Adrenal gland (tissue), 19 donors: ENCODE measurements at places on chromosomes 6 and 20.

DNA sequence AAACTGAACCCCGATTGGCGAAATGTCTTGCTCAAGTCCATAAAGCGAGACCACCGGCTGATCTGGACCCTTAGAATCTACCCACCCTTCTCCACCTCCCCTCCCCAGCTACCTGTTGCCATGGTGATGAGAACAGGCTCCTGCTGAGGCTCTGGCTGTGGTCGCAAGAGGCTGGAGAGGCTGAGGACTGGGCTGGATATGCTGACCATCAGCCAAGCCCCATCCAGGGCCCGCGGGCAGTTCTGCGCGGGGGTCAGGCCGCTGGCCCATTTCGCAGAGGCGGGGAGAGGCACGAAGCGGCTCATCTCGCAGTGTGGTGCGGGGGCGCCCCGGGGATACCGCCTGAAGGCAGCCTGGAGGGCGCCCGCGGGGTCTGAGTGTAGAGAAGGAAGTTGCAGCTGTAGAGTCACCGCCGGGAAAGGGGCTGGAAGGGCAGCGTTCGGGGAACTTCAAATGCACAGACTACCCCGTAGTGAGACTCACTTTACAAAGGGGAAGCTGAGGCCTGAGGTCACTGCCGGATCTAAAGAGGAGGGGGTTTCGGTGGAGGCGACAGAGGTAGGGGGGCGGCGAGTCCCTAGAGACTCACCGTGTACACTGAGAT, 671 bp downstream of the TAPBP start:
- DNase-seq: peak; percentile 57
- H3K27ac ChIP-seq: peak overlapping the region; percentile 97
- H3K4me1 ChIP-seq: peaks cover 48% of the 10 kb centered on the region

GRCh38 chr20:41138475-41139226, 1.3 kb downstream of the PLCG1 start:
- H3K4me1 ChIP-seq: peaks cover 59% of the 10 kb centered on the region
- H3K36me3 ChIP-seq: no peaks in the 10 kb centered on the region
- no peak for DNase-seq
- H3K4me3 ChIP-seq: peak overlapping the region; percentile 94
- no peaks in the 10 kb centered on the region for H3K27me3 ChIP-seq

- H3K27ac ChIP-seq: no peak overlapping the region
- H3K27me3 ChIP-seq: no peaks in the 10 kb centered on the region
- H3K36me3 ChIP-seq: no peaks in the 10 kb centered on the region
- H3K4me1 ChIP-seq: no peaks in the 10 kb centered on the region
Measured at GRCh38 chr20:24942679-24943078, 6.4 kb upstream of the CST7 start.

DNA sequence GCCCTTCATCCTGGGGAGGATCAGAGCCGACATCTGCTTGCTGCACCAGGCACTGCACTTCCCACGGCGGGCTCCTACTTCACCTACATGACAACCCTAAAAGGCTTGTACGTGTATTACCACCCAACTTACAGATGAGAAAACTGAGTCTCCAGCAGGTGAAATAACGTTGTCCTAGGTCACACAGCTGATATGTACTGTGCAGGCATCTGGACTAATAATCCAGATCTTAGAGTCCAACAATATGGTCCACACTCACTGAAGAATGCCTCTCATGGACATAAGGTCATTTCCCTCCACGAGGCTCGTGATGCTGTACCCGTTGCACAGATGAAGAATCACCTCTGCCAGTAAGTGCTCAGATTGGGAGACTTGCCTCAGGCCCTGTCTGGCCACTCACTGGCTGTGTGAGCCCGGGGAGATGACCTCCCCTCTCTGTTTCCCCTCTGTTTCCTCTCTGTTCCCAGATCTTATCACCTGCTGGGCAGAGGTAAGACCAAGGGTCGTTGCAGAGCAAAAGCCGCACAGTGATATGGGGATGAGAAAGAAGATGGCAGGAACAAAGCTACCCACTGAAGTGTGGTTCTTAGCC, 32.1 kb downstream of the TGM2 start:
- peaks cover 15% of the 10 kb centered on the region for H3K36me3 ChIP-seq
- DNase-seq: no peak
- H3K27ac ChIP-seq: no peak overlapping the region
- no peaks in the 10 kb centered on the region for H3K4me1 ChIP-seq

DNA sequence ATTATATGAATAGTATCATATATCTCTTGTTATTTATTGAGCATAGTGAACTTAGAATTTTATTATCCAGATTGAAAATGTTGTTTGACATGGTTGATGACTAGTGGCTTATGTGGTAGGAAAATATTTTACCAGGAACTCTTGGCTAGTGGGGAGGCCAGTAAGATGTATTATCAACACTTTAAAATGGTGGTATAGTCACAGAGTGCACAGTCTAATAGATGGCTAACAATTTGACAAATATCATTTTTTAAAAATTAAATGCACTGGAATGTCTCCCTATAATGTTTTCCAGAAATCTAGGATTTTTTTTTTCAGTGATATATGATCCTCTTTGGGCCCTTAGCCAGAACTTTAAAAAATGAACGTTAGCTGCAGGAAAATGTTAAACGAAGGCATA, 26.9 kb upstream of the EYA4 start:
- H3K27me3 ChIP-seq: no peaks in the 10 kb centered on the region
- H3K36me3 ChIP-seq: no peaks in the 10 kb centered on the region
- H3K4me3 ChIP-seq: no peak overlapping the region
- no peak overlapping the region for H3K27ac ChIP-seq
- no peak for DNase-seq
- no peaks in the 10 kb centered on the region for H3K4me1 ChIP-seq

DNA sequence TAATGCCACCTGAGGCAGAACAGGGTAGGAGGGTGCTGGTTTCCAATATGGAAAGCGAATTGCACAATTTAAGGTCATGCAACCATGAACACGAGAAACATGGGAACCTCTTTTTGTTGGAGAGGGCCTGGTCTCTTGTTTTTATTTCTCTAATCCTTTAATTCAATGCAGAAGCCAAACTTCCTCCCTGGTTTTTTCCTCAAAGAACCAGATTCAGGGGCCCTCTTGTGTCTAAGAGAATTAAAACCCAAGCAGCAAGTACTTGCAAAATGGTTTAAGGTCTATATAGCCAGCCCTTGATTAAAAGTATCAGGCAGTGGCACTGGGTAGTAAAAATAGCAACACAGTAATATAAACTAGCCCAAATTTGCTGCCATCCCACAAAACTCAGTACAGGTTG, 19.5 kb downstream of the GSTA4 start:
- H3K27me3 ChIP-seq: no peaks in the 10 kb centered on the region
- DNase-seq: no peak
- H3K4me3 ChIP-seq: no peak overlapping the region
- H3K4me1 ChIP-seq: no peaks in the 10 kb centered on the region
- H3K36me3 ChIP-seq: no peaks in the 10 kb centered on the region
- peak overlapping the region; percentile 31 for H3K27ac ChIP-seq

GRCh38 chr6:1865585-1865984, 255.9 kb downstream of the FOXC1 start:
- H3K27ac ChIP-seq: no peak overlapping the region
- no peak overlapping the region for H3K4me3 ChIP-seq
- DNase-seq: no peak
- no peaks in the 10 kb centered on the region for H3K4me1 ChIP-seq

GRCh38 chr6:38179300-38179699, 359.8 kb downstream of the ZFAND3 start:
- H3K36me3 ChIP-seq: no peaks in the 10 kb centered on the region
- H3K27me3 ChIP-seq: no peaks in the 10 kb centered on the region
- peak; percentile 17 for DNase-seq
- no peak overlapping the region for H3K4me3 ChIP-seq
- no peaks in the 10 kb centered on the region for H3K4me1 ChIP-seq
- no peak overlapping the region for H3K27ac ChIP-seq

GRCh38 chr6:163329991-163330390, 84.5 kb upstream of the QKI start:
- no peaks in the 10 kb centered on the region for H3K36me3 ChIP-seq
- H3K4me1 ChIP-seq: no peaks in the 10 kb centered on the region
- no peak overlapping the region for H3K4me3 ChIP-seq
- DNase-seq: peak; percentile 53
- no peaks in the 10 kb centered on the region for H3K27me3 ChIP-seq

DNA sequence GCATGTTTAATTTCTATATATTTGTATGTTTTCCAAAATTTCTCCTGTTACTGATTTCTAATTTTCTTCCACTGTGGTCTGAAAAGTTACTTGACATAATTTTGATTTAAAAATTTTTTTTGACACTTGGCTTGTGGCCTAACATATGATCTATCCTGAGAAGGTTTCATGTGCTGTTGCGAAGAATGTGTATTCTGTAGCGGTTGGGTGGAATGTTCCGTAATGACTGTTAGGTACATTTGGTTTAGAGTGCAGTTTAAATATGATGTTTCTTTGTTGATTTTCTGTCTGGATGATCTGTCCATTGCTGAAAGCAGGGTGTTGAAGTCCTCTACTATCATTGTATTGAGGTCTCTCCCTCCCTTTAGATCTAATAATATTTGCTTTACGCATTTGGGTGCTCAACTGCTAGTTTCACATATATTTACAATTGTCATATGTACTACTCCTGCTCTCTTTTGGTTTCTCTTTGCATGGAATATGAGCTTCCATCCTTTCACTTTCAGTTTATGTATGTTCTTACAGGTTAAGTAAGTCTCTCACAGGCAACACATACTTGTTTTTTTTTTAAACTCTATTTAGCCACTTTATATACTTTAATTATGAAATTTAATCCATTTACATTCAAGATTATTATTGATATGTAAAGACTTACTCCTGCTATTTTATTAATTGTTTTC, 19.5 kb upstream of the EDN1 start:
- no peaks in the 10 kb centered on the region for H3K36me3 ChIP-seq
- no peak for DNase-seq
- no peak overlapping the region for H3K4me3 ChIP-seq
- H3K27me3 ChIP-seq: no peaks in the 10 kb centered on the region
- no peaks in the 10 kb centered on the region for H3K4me1 ChIP-seq
- H3K27ac ChIP-seq: no peak overlapping the region

- no peak overlapping the region for H3K27ac ChIP-seq
- H3K4me3 ChIP-seq: no peak overlapping the region
- no peaks in the 10 kb centered on the region for H3K36me3 ChIP-seq
- DNase-seq: no peak
Measured at GRCh38 chr20:55668631-55669030, 336.7 kb downstream of the CBLN4 start.

DNA sequence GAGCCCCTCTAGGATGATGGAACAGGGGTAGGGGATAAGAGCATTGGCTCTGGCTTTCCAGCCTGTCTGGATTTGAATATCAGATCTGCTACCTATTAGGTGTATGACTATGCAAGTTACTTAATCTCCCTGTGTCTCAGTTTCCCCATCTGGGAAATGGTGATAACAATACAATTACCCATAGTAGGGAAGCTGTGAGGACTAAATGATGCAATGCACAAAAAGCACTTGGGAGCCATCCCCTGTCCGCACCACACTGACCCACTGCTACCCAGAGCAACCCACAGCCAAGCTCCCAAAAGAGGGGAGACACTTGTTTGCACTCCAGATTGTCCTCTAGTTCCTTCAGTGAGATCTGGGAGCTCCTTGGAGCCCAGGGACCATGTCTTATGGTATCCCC, 30.1 kb downstream of the C6orf132 start:
- H3K27ac ChIP-seq: no peak overlapping the region
- H3K4me1 ChIP-seq: no peaks in the 10 kb centered on the region
- H3K36me3 ChIP-seq: no peaks in the 10 kb centered on the region
- no peaks in the 10 kb centered on the region for H3K27me3 ChIP-seq

GRCh38 chr6:47733879-47734558, 35.6 kb downstream of the ADGRF4 start:
- H3K27me3 ChIP-seq: no peaks in the 10 kb centered on the region
- no peak overlapping the region for H3K27ac ChIP-seq
- H3K4me1 ChIP-seq: no peaks in the 10 kb centered on the region

GRCh38 chr20:47221036-47221625, 135.4 kb downstream of the ZMYND8 start:
- H3K36me3 ChIP-seq: no peaks in the 10 kb centered on the region
- no peak overlapping the region for H3K4me3 ChIP-seq
- H3K4me1 ChIP-seq: no peaks in the 10 kb centered on the region
- H3K27me3 ChIP-seq: no peaks in the 10 kb centered on the region
- no peak for DNase-seq

DNA sequence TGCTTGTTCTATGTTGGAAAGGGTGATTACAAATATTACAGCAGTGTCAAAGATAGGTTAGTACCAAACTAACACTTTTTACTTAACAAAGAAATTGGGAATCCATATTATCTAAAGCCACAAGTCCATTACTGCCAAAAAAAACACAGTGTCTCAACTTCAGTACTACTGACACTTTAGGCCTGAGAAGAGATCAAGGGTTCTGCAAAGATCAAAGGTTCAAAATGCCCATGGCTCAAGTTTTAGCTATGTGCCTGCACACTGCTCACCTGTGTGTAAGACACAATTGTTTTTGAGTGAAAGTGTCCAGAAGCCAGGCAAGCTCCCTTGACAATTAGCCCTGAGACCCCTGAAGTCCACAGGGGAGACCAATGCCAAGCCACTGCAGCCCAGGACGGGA, 132.6 kb downstream of the ZMYND8 start:
- H3K36me3 ChIP-seq: peaks cover 92% of the 10 kb centered on the region
- no peak overlapping the region for H3K27ac ChIP-seq
- H3K27me3 ChIP-seq: no peaks in the 10 kb centered on the region
- no peaks in the 10 kb centered on the region for H3K4me1 ChIP-seq

- H3K4me3 ChIP-seq: no peak overlapping the region
- no peaks in the 10 kb centered on the region for H3K4me1 ChIP-seq
- no peak for DNase-seq
- H3K27ac ChIP-seq: no peak overlapping the region
Measured at GRCh38 chr20:49948178-49948577, 12.0 kb downstream of the RNF114 start.

- H3K4me1 ChIP-seq: no peaks in the 10 kb centered on the region
- H3K27me3 ChIP-seq: no peaks in the 10 kb centered on the region
- H3K4me3 ChIP-seq: no peak overlapping the region
- H3K36me3 ChIP-seq: no peaks in the 10 kb centered on the region
Measured at GRCh38 chr6:85096976-85097375, 332.6 kb upstream of the TBX18 start.

DNA sequence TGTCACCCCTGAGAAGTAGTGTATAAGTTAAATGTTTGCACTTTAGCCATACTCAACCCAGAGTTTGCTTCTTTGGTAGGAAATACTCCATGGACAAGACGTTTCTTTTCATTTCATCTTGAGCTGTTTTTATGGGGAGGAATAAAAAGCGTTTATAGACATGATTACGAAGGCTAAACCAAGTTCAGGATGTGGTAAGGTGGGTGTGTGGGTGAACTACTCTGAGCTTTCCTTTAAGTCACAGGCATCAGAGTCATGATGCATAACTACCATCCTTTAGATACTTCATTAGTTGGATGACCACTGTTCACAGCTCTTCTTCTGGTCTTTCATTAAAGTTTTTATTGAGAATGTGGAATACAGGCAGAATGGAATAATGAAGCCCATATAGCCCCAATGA, 48.9 kb downstream of the EBF4 start:
- no peak overlapping the region for H3K27ac ChIP-seq
- no peaks in the 10 kb centered on the region for H3K27me3 ChIP-seq
- no peaks in the 10 kb centered on the region for H3K4me1 ChIP-seq
- H3K4me3 ChIP-seq: no peak overlapping the region
- DNase-seq: no peak
